ENCODE measurements at places on chromosomes 5 and 9.

GRCh38 chr5:4295663-4296339 is 700.2 kb downstream of the IRX1 start:
- no peak for DNase-seq

- no peak for DNase-seq
These were observed 91.8 kb upstream of the ACO1 start for GRCh38 chr9:32292611-32293010.

DNA sequence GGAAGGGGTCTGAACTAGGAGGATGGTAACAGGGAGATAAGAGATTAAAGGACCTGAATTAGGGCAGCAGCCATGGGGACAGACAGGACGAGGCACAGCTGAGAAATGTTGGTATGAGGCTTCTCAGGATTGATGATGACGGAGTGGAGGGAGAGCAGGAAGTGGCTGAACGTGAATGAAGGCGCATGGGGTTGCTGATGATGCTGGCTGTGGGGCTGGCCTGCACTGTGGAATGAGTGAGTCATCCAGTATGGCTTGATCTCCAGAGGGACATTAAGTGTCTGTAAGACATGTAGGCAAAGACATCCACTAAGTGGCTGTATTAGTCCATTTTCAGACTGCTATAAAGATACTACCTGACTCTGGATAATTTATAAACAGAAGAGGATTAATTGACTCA is 256.4 kb downstream of the ICE1 start:
- no peak for DNase-seq

- no peak for DNase-seq
These were observed 4.7 kb downstream of the KLHL3 start for GRCh38 chr5:137731176-137731575.

- DNase-seq, result no peak
These were observed 60.7 kb downstream of the MAN2A1 start for GRCh38 chr5:109750463-109750862.

DNA sequence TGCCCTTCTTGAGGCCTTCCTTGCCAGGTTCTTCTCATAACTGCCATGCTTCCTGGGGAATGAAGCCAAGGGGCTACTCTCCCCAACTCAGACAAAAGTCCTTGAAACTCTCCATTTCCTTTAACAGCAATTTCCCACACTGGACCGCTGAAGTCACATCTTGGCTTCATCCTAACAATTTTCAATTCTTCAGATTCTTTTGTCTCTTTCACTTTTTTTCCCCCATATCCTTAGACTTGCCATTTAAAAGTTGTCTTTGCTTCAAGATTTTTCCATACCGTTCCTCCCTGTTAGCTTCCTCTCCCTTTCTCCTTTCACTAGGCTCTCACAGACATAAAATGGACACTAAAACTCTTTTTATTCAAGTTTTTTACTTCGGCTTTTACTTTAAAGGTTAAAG is 93.1 kb upstream of the ITGA1 start:
- no peak for DNase-seq
